ENCODE measurements at places on chromosomes 2 and 18.

DNA sequence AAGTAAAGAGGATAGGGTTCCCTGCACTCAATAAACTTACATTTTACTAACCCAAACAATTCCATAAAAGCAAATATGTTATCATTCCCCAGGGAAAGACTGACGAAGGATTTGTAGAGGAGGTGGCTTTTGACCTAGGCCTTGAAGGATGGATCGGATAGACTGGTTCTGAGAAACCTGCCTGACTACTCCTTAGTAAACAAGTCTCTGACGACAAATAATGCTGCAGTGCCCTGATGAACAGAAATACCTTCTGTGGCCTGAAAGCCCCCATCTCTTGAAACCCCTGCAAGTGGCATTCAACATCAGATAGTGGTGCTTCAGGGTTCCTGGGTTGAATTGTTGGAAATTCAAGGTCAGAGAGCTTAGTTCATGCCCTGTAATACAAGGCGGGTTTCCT lies 19.2 kb downstream of the PRKCE start:
- DNase-seq = no peak

DNA sequence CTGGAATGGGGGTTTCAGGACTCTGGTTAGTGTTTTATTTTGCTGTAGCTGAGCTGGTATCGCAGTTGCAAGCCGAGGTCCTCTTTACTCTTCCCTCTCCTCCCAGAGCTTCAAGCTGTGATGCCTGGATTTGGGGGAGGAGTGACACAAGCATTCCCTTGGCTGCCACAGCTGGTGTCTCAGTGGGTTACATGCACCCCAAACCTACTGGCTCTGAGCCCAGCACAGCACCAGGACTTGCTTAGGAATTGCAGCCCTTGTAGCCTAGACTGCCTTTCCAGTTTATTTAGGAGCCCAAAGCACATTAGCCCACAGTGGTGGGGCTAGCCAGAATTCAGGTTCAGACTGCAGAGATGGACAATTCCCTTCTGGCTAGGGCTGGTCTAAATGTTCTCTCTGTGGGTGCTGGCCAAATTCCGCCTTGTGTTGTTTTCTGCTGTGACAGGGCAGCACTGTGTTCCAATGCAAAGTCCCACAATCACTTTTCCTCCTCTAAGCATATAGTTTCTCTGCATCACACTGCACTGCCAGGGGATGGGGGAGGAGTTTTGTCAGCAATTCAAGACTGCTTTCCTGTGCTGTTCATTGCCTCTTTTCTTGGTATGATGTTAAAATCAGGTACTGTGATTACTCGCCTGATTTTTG lies 122.8 kb downstream of the SLC4A10 start:
- no peak for DNase-seq

DNA sequence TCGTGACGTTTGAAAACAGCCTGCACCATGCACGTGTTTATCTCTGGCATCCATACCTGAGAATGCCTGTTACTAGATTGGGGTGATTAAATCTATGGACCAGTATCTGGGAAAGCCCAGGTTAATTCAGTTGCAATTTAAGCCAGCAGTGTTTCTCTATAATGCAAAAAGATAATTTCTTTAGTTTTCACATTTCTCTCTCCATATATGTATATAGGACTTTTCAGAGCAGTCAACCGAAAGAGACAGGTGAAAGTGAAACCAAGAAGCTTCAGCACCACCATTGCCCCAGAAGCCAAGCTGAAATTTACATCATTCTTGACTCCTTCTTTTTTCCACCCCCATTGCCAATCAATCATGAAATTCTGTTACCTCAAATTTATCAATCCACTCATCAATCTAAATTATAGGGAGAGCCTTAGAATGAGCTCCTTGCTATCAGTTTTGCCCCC lies 2.7 kb upstream of the LRP2 start:
- no peak for DNase-seq

- no peak for DNase-seq
Observed at GRCh38 chr2:134070281-134070741, 183.6 kb upstream of the MGAT5 start.

DNA sequence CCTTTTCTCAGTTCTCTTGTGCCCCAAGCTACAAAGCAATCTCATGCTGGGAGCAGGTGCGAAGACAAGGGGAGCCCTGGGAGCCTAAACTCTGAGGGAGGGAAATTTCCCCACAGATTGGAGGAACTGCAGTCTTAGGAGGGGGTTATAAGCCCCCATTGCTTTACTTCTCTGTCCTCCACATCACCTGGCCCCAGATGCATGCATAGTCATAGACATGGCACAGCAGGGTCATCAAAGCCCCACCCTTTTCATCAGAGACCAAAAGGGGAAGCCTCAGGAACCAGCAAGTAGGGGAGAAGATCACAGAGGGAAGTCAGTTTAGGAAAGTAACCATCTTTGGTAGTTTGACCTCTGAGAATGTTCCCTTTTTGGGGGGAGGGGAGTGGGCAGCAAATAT lies 33.7 kb downstream of the LANCL1 start:
- DNase-seq = no peak

GRCh38 chr2:109351164-109351756 lies 222.3 kb downstream of the SH3RF3 start:
- DNase-seq = no peak

GRCh38 chr2:28336264-28336980 lies 56.2 kb upstream of the FOSL2 start:
- DNase-seq = no peak

DNA sequence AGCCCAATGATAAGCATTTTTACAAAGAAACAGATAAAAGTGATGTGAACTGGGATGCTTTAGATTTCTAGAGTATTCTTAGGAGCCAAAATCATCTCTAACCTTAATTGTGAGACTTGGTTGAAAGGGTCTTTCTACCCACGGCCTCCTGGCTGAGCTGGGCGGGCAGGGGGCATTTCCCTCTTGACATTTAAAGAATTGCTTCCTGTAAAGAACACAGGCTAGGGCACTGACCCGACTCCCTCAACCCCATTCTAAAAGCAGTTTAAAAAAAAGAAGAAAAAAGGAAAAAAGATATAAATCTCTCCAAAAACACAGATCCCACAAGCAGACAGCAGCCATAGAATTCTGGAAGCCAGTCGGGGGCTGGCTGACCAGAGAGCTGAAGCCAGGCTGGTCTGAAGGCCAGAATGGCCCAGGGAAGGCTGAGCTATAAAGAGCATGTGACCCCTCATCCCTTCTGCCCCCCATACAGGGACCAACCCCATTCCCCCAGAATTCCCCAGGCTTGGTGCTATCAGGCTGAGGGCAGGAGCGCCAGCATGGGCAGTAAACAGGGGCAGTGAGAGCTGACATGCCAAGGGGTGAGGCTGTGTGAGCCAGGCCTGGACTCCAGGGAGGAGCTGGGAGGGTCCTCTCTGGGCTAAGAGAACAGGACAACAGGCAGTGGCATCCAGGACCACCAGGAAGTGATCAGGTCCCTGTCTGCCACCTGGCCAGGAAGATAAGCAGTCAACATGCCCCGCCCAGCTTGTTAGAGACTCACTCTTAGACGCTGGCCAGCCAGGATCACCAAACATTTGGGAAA lies 188.5 kb downstream of the HDAC4 start:
- DNase-seq = no peak

DNA sequence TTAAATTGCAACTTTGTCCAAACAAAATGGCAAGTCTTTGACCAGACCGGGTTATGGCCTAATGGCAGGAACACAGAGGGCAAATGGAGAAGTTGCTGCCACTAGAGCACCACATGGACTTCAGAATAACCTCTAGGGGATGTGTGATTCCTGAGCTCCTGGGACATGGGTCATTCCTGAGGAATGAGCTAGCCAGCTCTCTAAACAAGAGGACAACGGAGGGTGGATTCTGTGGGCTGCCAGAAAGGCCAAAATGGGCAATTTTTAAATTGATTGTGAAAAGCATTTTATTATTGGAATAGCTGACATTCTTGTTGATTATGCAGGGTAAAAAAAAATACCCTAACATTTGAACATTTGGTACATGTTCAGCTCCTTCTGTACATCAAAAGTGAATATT lies 109.8 kb upstream of the FZD5 start:
- DNase-seq = no peak

DNA sequence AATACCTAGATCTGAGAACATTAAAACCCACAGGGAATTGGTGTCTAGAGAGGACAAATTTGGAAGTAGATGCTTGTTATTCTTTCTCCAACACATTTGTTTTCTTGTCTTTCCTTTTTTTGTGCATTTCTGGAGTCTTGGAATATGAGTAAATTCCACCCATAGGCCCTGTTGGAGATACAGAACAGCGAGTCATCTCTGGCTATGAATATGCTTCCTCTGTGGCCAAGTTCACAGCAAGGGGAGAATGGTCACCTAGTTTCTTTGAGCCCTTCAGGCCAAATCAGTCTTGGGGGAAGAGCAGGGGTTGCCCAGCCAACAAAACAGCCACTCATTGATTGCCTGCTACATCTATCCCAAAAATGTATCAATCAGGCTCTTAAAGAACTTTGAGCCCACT lies 31.3 kb downstream of the SP140L start:
- DNase-seq = no peak

DNA sequence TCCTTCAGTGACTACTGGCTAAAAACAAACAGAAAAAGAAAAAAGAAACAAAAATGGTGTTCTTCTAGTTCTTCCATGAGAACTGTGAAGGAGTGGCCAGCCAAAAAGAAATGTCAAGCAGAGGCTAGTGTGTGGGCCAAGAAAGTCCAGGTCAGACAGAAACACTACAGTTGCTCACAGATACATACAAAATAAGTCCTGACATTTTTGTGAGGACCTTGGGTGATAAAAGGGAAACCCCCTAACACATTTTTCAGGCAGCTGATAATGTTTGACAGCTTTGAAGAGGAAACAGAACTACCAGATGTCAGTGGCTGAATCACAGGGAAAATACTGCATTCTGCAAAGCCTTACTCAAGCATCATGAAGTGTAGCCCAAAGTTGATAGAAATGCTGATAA lies 28.1 kb downstream of the ARHGAP25 start:
- no peak for DNase-seq

DNA sequence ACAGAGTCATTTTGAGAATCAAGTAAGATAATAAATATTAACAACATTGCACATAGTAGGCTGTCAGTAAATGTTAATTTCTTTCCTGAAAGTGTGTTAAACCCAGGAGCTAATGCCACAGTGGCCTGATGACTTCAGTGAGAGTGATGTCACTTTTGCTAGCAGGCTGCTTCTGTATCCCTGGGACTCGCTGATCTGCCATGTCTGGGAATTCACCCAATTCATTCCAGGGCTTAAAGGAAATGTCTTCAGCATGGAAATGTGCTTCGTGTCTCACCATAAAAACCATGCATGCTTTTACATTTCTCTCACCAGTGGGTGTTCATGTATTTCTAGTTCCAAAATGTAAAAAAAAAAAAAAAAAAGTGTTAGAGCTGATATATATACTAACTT lies 56.8 kb upstream of the MAPRE3 start:
- DNase-seq = no peak

- no peak for DNase-seq
Observed at GRCh38 chr2:178513876-178514275, 33.6 kb downstream of the PLEKHA3 start.

DNA sequence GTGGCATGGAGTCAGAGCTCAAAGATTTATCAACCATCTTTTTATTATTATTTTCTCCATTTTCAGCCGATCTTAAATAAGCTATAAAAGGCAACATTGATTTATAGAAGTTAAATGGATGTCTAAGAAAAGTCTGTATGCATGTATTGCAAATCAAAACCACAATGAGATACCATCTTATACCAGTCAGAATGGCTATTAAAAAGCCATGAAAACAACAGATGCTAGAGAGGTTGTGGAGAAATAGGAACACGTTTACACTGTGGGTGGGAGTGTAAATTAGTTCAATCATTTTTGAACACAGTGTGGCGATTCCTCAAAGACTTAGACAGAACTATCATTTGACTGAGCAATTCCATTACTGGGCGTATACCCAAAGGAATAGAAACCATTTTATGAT lies 731.0 kb downstream of the CNTNAP5 start:
- DNase-seq = no peak

DNA sequence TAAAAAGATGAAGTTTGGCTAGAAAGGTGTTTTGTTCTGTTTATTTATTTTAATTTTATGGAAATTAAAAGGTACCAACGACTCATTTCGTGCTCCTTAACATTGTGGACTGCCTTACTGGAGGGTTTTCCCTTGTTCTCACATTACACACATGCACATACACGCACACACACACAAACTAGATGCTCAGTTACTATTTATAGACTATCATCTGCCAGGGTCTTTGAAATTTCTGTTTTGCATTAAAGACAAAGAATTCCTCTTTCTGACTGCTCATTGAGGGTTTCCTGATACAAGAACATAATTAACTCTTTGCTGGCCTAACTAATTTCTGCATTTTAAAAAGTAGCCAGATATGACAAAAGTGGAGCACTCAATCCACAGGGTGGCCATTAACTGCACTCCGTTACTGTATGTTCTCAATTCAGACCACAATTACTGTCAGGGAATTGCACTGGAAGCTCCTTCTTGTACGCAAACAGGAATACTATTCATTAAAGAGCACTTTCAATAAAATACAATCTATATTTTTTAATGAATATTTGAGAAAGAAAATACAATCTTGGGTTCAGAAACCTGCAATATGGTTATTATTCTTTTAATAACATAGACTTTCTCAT lies 366.9 kb upstream of the GALNT5 start:
- no peak for DNase-seq

DNA sequence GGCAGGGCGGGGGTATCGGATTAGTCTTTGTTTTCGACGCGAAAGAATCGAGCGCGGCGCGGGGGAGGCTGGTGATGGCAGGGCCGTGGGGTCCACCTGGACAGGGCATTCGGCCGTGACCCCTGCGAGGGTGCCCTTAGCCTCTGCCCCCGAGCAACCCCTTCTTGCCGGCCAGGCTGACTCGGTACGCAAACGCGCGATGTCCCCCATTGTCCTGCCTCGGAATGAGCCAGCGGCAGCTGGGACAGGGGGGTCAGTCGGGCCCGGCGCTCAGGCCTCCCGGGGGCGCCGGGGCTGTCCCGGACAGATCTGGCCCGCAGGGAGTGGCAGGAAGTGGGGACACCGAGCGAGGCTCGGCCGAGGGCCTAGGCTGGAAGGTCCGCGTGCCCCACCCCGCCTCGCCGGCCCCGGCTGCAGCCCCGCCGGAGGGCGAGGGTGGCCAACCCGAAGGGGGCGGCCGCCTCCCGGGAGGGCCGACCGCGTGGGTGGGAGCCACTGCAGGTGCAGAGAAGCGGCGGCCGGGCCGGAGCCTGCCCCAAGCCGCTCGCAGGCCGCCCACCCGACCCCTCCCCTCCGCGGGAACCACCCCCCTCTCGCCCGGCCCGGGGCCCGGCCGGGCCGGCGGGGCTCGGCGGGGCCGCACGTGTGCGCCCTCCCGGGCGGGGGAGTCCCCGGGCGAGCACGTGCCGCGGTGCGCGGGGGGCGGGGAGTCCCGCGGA lies at the start of gene TET3:
TSS of gene TET3 (plus strand) at position 708 of the 719 bp plus-strand sequence. CDS start 1,494 bp downstream, outside the sequence.
- DNase-seq = no peak

All from NT2/D1 (cell line).